CD4-positive, alpha-beta T cell treated with Interleukin-2 at 100 ng/mL for 4 hours (primary cell): ENCODE measurements at places on chromosomes 2 and 18.

DNA sequence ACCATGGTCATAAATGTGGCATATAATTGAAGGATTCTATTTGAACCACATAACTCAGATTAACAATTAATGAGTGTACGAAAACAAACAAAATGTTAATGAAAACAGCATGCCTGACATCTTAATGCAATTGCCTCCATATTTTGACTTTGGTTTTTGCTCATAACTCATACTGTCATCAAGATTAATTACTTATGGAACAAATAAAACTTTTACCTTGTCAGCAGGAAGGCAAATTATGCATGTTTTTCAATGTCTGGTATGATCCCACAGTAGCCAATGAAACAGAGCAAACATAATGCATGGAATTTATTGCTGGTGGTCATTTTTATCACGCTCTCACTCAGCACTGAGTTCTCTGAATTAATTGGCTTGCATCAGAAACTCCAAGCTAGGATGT is 5.1 kb downstream of the PLEKHM3 start:
- no peak for DNase-seq

DNA sequence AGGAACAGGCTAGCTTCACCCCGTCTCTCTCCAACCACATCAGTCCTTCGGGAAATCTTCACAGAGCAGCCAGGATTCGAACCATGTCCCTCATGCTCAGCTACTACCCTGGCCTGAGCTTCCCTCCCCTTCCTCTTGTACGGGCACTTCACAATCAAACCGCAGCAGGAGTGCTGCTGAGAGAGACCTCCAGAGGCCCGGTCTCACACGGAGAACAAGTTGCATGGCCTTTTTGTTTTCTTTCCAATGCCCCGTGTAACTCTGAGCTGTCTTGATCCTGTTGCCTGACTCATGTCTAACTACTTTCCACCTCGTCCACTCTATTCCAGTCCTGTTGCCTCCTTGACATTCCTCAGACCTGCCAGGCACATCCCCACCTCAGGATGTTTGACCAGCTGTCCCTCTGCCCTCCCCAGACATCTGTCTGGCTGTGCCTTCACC is 25.4 kb downstream of the FBLN7 start:
- DNase-seq, result no peak

DNA sequence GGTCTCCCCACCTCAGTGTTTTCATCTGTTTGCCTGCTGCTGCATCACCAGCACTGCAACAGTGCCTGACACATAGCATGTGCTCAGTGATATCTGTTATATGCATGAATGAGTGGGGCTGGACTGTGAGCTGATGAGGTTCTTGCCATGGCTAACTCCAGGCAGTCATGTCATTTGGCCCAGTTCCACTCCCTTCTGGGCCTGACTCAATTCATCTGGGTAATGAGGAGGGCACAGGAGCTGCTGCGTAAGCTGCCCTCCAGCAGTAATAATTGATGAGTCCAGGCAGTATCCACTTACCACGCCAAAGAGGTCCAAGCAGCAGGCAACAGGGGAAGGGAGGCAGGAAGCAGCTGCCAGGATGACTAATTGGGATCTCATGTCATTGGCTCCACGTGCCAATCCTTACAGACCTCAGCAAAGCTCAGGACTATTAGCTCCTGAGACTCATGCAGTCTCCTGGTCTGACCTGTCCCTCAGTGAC is 34.1 kb upstream of the MAT2A start:
- no peak for DNase-seq

DNA sequence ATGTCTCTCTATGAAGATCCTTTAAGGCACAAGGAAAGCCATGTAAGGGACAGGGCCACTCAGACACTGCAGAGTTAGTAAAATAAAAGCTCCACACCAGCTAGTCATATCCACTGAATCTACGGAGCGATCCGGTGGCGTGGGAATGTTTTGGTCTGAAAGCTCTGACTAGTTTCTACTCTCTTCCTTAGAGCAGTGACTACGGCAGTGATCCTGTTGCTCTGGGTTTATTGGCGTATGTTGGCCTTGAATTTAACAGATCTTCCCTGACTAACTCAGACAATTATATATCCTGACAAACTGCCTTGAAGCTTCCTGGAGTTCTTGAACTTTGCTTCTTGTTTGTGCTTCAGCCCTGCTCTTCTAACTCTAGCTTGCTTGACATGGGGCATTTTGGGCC is 115.3 kb upstream of the FZD5 start:
- no peak for DNase-seq

- no peak for DNase-seq
These were observed 309.3 kb downstream of the ZNF521 start for GRCh38 chr18:25042641-25043051.

DNA sequence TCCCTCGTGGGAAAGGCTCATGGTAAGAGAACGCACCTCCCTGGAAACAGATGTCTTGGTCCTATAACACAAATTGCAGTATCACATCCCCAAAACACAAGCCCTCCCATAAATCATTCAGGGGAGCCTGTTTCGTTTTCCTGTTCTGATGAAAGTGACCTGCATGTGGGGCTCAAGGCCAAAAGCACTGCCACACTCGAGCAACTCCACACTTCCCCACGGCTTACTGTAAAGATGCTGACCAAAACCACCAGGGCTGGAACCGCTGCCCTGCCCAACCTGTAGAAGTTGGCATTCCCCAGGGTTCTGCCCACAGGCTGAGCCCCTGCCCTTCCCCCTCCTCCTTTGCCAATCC is 139.7 kb downstream of the BCL11A start:
- DNase-seq, result no peak

- no peak for DNase-seq
These were observed 4.6 kb downstream of the PROC start for GRCh38 chr2:127422559-127423477.

GRCh38 chr2:236169151-236169721 is 1.1 kb upstream of the GBX2 start:
- no peak for DNase-seq

DNA sequence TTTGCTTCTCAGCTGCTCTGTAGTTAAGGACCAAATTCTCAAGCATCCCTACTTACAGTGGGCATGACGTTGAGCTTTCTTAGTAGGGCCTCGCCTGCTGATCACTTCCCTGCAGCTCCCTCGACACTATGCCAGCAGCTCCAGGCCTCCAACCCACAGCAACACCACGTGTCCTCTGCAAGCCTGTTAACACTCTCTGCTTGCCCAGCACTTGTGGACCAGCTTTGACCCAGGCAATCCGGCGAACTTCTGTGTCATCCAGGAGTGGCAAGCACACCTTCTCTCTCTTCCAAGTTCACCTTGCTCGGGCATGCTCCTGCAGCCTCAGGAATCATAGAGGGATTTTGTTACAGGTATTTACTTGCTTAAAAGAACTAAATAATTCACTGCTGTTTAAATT is 138.6 kb upstream of the FHL2 start:
- DNase-seq, result no peak

GRCh38 chr2:152508446-152508845 is 173.5 kb downstream of the FMNL2 start:
- DNase-seq, result no peak

- no peak for DNase-seq
These were observed 644.3 kb downstream of the IRS1 start for GRCh38 chr2:226155093-226155875.

DNA sequence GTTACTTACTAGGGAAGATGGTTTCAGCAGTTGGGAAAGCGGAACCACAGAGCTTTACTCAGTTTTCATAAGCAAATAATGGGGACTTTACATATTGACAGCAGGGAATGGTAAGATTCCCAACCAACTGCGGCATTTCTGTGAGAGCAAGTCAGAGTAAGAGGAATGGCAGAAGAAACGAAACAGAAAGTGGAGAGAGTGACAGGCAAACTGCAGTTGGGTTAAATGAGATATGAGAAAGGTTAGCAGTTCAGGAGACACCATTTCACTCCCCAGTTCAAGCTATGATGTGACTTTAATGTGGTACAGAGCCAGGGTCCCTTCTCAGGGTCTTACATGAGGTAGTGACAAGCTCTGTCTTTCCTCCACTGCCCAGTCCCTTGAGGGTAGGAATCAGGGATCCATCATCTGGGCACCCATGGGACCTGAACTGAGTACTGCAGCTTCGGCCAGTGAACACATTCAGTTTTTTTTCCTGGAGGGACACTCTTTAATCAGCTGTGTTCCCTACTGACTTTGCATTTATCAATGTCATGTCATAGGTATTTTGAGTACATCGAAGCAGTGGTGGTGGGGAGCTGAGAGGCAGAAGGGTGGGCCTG is 33.0 kb upstream of the GREB1 start:
- DNase-seq, result no peak

GRCh38 chr18:45359275-45360009 is 255.8 kb upstream of the SLC14A2 start:
- no peak for DNase-seq

DNA sequence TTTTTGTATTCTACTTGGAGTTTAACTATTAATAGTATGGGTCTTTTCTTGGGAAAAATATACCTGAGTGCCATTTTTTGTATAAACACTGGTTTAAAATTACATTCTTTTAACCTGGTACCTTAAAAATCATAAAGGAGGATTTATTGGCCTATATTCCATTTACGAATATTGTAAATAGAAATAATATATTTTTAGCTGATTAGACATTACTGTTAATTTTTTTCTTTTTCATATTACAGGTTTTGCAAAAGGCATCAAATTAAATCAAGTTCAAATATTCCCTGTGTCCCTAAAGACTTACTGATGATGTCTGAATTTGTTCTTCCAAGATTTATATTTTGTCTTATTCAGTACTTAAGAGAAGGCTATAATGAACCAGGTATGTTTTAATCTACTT is 44.7 kb downstream of the UBR3 start:
- DNase-seq, result no peak

DNA sequence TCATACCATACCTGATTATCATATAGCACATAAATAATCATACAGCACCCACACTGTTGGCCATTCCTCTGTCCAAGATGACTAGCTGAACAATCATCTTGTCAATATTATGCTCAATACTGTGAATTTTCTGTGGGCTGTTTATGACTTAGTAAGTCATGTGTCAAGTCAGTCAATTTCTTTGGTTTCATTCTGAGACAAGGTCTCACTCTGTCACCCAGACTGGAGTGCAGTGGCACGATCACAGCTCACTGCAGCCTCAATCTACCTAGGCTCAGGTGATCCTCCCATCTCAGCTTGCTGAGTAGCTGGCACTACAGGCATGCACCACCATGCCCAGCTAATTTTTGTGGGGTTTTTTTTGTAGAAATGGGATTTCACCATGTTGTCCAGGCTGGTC is 5.7 kb downstream of the MCM6 start:
- DNase-seq, result no peak

DNA sequence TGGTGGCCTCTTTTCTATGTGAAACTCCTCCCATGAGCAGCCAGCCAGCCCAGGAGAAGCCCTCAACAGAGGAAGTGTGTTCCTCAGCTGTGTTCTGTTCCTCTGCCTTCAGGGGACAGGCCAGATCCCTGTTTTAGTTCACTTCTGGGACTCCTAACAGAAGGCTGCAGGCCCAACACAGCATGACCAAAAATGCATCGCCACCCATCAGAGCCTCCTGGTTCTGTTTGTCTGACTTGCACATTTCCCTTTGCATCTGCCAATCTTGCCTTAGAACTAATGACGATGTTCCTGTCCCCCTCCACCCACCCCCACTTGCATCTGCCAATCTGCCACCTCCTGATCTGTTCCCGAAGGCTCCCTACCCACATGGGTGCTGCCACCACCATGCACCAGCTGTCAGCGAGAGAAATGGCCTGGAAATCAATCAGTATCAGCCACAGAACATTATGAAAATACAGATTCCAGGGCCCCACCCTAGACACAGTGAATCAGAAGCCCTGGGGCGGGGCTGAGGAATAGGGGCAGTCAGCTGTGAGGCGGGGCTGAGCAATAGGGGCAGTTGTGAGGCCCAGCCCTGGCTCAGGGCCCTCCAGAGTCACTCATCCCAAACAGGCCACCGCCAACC is 51.0 kb downstream of the FAM168B start:
- DNase-seq, result no peak

- no peak for DNase-seq
These were observed 209.2 kb upstream of the SMAD2 start for GRCh38 chr18:48139431-48140347.

GRCh38 chr2:5719629-5720334 is 27.6 kb downstream of the SOX11 start:
- no peak for DNase-seq

GRCh38 chr2:37833423-37833822 is 91.7 kb upstream of the RMDN2 start:
- peak; percentile 80 for DNase-seq

DNA sequence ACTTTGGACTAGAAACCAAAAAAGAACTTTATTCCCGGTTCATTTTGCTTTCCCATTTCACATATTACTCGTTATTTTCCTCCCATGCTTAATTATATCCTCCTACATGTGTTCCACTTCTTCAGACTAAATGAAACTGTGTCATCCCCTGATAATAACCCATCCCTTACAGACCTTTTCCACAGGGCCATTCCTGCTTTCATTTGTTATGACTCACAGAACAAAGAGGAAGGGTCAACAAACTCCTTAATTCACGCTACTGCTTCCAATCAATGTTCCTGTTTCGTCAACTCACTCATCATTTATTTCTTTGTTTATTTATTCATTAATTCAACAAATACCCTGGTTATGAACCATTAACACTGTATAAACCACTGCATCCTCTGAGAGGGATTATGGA is 104.5 kb downstream of the ZEB2 start:
- DNase-seq, result no peak

GRCh38 chr2:26298286-26298637 is 47.7 kb upstream of the SELENOI start:
- DNase-seq, result no peak

GRCh38 chr2:202965810-202966460 is 48.7 kb upstream of the NBEAL1 start:
- peak; percentile 5 for DNase-seq

DNA sequence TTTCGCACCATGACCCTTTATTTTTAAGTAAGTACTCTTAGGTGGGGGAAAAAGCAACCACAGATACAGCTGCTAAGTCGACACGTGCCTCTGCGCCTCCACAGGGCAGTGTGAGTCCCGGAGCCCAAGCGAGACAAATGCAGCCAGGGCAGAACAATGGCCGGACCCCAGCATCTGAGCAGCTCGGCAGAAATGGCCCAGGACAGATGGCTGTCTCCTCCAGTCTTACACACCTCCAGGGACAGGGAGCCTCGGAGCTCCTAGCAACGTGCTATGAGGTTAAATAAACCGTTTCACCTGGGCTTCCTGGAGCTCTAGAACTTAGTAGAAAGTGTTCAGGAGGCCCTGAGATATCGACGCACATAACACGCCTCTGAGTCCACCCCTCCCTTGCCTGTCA is 47.3 kb upstream of the SALL3 start:
- DNase-seq, result no peak
